ENCODE measurements at places on chromosomes 5 and 9. TPM values are rescaled to one million over a fixed set of nuclear protein-coding genes. Genes with fewer than 3 reads are reported as not detected.

LCNL1 gene
- not detected for total RNA-seq

S100Z gene
- total RNA-seq = not detected

ARHGEF28 gene
- total RNA-seq = 4.6 TPM

RAB3C gene
- 0.05 TPM for total RNA-seq

PCSK5 gene
- 13.0 TPM for total RNA-seq

SPATA31C2 gene
- total RNA-seq = not detected

HTR1A gene
- total RNA-seq = not detected

BARHL1 gene
- total RNA-seq = not detected
